ENCODE measurements at places on chromosomes 4 and X.

- DNase-seq = no peak
Observed at GRCh38 chr4:128615197-128615596, 194.3 kb upstream of the JADE1 start.

DNA sequence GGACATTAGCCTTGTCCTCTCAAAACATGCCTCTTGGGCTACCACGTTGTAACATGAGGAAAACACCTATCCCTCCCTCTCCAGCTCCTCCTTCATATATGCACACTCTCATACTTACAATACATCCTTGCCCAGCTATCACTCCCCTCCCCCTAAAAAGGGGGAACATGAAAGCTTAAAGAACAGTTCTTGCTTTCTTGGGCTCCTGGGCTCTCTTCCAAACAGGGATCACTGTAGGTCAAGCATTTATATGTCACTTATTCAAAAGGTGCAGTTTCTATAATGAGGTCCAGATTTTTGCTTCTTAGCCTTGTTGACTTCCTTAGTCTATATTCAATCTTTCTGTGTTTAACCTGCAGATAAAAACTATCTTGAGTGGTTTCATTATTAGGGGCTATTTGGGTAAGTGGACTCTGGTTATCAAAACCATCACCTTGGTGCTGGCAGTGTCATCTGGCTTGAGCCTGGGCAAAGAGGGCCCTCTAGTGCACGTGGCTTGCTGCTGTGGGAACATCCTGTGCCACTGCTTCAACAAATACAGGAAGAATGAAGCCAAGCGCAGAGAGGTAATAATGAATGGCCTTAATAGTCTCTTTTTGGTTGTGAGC lies 119.4 kb downstream of the AKAP4 start:
- DNase-seq = peak; percentile 2

GRCh38 chr4:175271010-175271630 lies 353.0 kb downstream of the ADAM29 start:
- no peak for DNase-seq

- DNase-seq = no peak
Observed at GRCh38 chr4:88382621-88383020, 4.0 kb downstream of the HERC6 start.

DNA sequence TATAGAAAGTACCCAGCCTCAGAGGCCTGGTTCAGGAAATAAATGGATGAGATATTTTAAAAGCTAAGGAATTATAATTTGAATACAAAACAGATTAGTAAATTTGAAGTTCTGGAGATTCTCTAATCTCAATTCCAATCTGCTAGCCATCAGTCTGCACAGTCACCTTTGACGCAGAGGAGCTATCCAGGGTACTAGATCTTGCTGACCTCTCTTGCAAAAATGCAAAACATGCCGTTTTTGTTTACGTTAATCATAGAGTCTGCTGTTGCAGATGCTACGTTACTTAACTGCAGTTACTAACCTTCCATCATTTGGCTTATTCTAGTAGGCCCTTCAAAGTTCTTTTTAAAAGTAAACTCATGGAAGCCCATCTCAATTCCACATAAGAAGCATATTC lies 10.4 kb downstream of the CCSER1 start:
- peak; percentile 0 for DNase-seq

DNA sequence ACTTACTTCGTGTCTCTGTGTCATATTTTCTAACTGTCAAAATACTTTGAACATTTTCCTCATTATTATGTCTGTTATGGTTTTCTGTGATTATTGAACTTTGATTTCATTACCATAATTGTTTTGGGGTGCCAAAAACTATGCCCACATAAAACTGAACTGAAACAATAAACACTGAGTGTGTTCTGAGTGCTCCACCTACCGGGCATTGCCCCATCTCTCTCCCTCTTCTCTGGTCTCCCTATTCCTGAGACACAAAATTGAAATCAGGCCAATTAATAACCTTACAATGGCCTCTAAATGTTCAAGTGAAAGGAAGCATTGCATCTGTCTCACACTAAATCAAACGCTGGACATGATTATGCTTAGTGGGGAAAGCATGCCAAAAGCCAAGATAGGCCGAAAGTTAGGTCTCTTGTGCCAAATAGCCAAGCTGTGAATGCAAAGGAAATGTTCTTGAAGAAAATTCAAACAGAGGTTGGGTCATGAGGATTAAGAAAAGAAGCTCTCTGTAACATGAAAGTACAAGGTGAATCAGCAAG lies 972.3 kb downstream of the PCDH7 start:
- no peak for DNase-seq

Measured in HCEC 1CT (cell line).